Naive B cell (primary cell): ENCODE measurements at places on chromosomes 7 and 10.

- no peak for DNase-seq
These were observed 24.7 kb upstream of the FEZF1 start for GRCh38 chr7:122329145-122329802.

DNA sequence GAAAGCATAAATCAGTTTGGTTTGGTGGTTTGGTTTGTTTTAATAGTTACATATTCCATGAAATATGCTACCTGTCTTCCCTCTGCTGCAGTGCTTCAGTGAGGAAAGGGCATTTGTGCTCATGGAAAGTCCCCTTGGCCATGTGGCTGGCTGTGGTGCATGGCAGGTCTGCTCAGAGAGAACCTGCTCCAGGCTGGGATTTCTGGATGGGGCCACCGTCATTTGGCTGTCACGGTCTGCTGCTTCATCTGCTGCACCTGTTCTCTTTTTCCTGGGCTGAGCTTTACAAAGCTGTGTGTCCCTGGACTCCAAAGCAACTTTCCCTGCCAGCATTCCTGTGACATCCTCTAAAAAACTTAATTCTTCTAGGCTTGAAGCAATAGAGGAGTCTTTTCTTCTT is 8.9 kb downstream of the CDK14 start:
- DNase-seq: peak; percentile 16

DNA sequence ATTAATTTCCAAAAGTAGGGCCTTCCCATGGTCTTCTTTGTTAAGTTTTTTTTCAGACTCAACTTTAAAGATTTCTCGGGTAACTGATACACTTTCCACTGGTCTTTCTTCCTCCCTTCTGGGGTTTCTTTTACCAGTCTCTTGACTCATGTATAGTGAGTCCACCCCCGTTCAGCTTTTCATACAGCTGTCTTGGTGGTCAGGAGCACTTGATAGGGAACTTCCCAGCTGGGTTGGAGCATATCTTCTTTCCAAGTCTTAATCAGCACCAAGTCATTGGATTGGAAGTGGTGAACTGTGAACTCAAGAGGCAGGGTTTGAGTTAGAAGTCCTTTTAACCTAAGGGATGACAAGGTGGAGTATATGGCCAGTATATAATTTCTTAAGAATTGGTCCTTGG is 29.2 kb upstream of the ELOVL3 start:
- no peak for DNase-seq

GRCh38 chr7:41769162-41769561 is 66.3 kb upstream of the INHBA start:
- no peak for DNase-seq

DNA sequence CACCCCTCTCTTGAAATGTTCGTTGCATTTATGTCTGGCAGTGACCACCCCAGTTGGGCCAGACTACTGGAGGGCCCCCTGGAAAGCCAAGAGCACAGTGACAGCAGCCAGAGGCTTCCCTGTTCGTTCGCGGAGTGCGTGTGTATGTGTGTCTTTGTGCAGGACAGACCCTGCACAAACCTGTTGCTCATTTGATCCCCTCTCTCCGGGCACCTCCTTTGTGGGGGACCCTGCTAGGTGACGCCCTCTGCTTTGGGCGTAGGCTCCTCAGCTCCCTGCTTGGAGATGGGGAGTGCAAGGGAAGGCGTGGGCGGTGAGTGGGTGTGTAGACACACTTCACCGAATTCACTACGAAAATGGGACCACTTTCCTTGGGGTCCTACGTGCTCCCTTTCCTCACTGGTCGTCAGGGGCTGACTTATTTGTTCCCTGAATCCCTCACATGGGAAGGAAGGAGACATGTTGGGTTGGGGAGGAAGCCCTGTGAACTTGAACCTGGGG is 38.7 kb downstream of the AGAP3 start:
- no peak for DNase-seq

- no peak for DNase-seq
These were observed 41.1 kb downstream of the SUGCT start for GRCh38 chr7:40175725-40176510.

GRCh38 chr10:61781969-61782403 is 119.3 kb downstream of the CABCOCO1 start:
- DNase-seq: no peak

DNA sequence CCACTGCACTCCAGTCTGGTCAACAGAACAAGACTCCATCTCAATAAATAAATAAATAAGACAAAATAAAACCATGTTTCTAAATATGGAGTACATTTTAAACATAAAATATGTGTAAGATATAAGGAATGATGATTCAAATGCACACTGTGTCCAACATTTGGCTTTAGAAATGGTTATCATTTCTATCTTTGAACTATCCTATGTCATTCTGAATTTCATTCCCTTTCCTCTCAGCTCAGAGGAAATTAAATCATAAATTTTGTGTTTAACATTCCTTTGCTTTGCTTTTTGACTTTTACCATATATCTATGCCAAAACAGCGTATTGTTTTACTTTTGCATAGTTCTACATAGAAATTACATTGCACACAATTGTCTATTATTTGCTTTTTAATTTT is 130.9 kb downstream of the GNAT3 start:
- no peak for DNase-seq

DNA sequence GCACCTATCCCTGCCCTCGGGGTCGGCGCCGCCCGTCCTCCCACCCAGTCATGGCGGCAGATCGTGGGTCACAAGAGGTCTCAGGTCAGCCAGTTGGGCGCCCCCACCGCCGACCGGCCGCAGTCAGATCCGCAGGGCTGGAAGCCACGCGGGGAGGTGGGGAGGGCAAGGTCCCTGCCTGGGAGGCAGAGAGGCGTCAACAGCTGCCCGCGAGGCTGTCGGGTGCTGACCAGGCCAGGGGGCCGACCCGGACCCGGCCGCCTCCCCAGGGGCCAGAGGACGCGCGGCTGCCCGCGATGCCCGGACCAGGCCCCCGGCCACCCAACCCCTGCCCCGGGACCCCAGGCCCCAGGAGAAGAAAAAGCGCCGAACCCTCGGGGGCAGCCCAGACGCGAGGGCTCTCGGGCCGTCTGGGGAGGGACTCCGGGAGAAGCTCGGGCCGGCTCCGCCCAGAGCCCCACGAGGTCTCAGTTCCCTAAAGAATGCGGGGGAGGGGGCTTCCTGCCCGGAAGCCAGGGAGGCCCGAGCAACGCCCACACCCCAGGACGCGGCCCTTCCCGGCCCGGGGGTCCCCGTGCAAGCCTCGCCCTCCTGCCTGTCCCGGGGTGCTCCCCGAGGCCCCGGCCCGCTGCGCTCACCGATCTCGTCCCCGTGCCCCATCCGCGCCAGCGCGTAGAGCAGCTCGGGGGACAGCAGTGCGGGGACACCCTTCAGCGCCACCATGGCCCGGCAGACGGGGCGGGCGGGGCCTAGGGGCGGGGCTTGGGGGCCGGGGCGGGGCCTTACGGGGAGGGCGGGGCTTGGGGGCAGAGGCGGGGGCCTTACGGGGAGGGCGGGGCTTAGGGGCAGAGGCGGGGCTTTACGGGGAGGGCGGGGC is at the start of gene FUOM:
Gene FUOM (minus strand): TSS at position 735 of the 877 bp plus-strand sequence. CDS start 12 bp downstream, at position 723.
- DNase-seq: peak; percentile 81

DNA sequence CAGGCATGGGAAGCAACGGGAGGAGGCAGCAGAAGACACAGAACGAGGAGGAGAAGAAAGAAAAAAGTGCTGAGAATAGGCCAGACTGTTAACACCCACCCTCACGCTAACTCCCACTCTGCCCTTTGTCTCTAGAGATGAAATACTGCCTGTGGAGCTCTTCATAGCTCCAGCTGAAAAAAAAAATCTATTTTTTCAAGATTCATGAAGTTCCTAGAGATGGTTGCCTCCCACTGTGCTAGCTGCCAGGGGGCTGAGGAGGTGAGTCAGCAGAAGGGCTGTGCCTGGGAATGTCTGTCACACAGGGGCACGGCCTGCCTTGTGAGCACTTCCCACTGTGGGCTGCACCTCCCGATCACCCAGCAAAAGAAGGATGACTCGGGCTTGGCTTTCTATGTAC is 144.5 kb downstream of the RNF216 start:
- DNase-seq: no peak

GRCh38 chr7:58086871-58087535 is 637.0 kb downstream of the ZNF716 start:
- DNase-seq: no peak

- DNase-seq: no peak
These were observed 5.4 kb downstream of the SUV39H2 start for GRCh38 chr10:14884082-14884481.
